NCI-H510A (cell line): ENCODE measurements at places on chromosomes 11 and 22.

GRCh38 chr11:63869683-63870082 is 30.8 kb downstream of the MARK2 start:
- DNase-seq, result no peak

DNA sequence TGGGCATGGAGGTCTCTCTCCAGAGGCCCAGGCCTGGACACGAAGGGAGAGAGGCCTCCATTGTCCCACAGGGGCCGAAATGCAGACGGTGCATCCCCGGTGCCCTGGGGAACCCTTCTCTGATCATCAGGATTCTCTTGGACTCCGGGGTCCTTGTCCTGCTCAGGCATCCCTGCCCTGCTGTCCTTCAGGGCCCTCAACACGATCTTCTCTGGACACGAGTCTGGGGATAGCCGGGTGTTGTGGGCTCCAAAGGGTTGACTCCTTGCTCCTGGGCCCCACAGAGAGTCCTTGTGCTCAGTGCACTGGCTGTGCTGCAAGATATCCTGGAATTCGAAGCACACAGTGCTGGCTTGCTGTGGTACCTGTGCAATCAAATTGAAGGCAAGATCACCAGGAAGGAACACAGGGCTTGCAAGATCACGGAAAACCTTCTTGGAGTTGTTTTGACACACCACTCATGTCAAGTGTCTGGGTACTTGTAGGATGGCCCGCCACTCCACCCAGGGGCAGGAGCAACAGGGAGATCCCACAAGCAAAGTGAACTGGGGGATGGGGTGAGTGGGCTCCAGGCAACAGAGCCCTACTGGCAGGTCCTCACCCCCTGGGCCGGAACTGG is 61.3 kb upstream of the PRODH start:
- DNase-seq, result no peak

DNA sequence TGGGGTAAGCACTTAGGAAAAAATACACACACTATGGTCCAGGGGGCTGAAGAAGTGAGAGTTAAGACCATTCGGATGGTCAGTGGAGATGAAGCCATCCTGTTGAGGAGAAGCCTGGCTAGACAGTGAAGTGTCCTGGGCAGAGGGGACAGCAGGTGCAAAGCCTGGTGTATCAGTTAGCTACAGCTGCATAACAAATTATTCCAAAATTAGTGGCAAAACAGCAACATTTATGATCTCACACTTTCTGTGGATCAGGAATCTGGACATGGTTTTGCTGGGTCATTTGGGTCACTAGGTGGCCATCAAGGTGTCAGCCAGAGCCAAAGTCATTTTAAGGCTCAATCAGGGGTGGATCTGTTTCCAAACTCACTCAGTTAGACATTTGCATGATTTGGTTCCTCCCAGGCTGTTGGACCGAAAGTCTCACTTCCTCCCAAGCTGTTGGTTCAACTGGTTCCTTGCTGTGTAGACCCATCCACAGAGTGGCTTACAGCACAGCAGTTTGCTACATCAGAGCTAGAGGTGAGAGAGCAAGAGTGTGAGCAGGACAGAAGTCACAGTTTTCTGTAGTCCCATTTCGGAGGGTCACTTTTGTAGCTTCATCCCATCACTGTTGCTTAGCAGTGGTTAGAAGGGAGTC is 80.1 kb upstream of the ALX4 start:
- no peak for DNase-seq

DNA sequence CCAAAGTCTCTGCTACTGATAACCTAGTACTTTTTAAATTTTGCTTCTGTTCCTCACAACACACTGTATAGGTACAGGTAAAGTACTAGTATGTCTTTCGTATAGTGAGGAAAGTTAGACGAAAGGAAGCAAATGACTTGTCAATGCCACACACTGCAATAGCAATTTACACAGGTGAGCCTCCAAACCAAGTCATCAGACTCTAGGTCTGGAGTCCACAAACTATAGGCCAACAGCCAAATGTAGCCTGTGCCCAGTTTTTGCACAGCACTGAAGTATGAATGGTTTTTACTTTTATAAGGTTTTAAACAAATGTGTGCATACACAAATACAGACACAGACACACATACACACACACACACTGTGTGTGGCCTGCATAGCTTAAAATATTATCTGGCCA is 28.1 kb downstream of the ALG8 start:
- DNase-seq, result no peak

GRCh38 chr22:23397613-23398567 is 182.2 kb downstream of the IGLL1 start:
- no peak for DNase-seq

- no peak for DNase-seq
These were observed 578 bp upstream of the NUP160 start for GRCh38 chr11:47848700-47849155.

GRCh38 chr22:19789828-19790227 is 29.2 kb downstream of the TBX1 start:
- no peak for DNase-seq

GRCh38 chr22:36330655-36331305 is 57.0 kb downstream of the MYH9 start:
- DNase-seq, result no peak

GRCh38 chr11:638631-639331 is 1.7 kb downstream of the DRD4 start:
- no peak for DNase-seq

- no peak for DNase-seq
These were observed 4.2 kb upstream of the UVRAG start for GRCh38 chr11:75810637-75811390.
